ENCODE measurements at places on chromosomes 7 and 10.

DNA sequence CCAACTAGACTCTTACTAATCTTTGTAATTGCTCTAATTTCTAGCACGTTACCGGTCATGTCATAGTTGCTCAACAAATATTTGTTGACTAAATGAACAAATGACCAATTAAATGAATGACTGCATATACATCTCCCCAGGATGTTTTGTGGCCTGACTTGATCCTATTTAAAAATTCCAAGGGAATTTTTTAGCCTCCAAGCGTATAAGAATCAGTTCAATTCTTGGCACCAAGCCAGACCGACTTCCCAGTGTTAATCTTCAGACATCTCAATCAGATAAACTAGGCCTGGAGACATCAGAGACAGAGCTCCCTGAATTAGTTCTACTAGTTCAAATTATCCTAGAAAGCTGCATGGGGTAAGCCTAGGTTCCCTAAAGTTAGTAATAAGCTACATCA lies 96.0 kb downstream of the GSAP start:
- no peak for DNase-seq

DNA sequence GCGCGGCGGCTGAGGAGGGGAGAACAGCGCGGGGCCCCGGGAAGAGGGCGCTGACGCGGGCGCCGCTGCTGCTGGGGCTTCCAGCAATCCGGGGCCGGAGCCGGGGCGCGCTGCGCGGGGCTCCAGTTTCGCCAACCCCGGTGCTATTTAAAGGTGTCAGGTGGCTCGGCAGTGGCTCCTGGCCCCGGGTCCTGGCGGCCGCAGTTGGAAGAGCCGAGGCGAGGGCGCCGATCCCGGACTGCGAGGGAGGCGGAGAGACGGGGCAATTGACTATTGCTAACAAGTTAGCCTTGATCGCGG lies 347 bp downstream of the LBX1 start:
- DNase-seq, result no peak

DNA sequence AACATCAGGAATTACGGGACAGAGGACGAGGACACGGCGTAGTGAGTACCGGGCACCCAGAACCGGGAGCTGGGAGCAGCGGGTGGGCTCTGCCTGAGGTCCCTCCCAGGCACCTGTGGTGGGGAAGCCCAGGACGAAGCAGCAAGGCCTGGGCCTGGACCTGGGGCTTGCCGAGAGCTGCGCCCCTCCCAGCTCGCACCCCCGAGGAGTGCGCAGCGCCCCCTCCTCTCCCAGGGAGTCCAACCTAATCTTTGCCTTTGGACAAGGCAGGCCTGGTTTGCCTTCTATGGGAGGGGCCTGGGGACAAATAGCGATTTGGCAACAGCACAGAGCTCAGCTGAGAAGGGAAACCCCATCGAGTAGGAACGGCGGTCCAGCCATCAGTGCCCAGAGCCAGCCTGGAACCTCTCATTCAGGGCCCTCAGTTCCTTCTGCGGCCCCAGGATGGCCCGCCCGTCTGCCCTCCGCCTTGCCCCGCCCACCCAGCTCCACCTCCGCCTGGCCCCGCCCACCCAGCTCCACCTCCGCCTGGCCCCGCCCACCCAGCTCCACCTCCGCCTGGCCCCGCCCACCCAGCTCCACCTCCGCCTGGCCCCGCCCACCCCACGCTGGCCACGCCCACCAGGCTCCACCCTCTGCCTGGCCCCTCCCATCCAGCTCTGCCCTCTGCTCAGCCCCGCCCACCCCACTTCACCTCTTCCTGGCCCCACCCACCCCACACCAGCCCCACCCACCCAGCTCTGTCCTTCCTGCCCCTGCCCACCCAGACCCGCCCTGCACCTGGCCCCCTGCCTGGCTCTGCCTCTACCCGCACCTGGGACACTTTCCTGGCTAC lies 32.5 kb upstream of the KNDC1 start:
- no peak for DNase-seq

GRCh38 chr10:131746241-131746711 lies 154.5 kb upstream of the PPP2R2D start:
- no peak for DNase-seq

- DNase-seq, result no peak
These were observed 24.6 kb downstream of the MDH2 start for GRCh38 chr7:76072243-76073148.

DNA sequence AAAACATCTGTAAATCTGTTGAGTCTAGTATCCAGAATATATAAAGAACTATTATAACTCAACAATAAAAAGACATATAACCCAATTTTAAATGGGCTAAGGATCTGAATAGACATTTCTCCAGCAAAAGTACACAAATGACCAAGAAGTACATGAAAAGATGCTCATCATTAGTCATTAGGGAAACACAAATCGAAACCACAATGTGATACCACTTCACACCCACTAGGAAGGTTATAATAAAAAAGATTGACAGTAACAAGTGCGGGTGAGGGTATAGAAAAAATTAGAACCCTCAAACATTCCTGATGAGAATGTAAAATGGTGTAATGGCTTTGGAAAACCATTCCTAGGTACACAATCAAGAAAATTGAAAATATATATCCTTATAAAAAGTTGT lies 4.1 kb downstream of the XPNPEP1 start:
- no peak for DNase-seq

DNA sequence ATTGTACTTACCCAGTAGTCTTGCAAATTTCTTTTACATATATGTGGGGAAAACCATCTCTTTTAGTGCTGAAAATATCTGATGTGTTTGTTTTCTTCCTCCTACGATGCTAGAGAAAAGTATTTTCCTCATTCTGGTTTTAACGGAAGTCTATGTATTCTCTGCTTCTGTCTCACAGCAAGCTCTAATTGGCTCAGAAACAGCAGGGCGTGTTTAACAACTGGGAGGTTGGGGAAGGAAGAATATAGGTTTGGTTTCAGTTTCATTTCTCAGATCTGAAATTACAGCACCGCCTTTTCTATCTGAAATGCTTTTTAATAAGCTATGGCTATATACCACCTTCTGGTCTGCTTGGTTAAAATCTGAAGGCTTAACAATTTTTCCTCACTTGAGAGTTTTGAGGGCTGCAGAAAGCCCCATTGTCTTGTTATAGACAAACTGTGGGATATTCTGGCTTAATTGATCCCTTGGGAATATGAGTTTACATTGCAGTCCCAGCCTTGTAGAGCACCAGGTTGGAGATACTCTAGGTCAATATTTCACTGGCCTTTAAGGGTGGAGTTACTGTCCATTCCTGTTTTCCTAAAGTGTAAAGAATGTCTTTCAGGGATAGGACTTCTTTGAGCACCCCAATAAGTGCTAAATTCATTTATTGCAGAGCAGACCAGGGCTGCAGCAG lies at the start of gene SAMD9:
TSS of gene SAMD9 (minus strand) at position 128 of the 679 bp plus-strand sequence. CDS start 11,882 bp downstream, outside the sequence.
- peak; percentile 65 for DNase-seq

GRCh38 chr7:87225696-87226095 lies 6.2 kb upstream of the TMEM243 start:
- DNase-seq, result no peak

- DNase-seq, result no peak
These were observed 8.4 kb downstream of the COL17A1 start for GRCh38 chr10:104077247-104077646.

- no peak for DNase-seq
These were observed 1.4 kb downstream of the DNAJB12 start for GRCh38 chr10:72353028-72353964.

DNA sequence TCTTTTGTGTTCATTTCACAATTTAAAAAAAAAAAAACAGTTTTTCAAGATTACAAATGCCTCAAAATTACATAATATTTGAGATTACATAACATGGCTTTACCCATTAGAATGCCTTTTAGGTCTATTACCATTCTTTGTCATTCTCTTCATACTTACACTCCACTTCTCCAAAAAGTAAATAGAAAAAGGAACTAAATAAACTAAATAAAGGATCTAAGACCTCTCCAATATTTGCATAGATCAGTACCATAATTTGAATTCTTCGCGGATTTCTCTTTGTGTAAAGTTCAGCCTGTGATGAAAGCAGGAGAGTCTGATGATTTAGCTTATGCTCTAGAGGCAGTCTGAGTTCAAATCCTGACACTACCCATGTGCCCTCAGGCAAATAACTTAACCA lies 56.4 kb upstream of the C1GALT1 start:
- no peak for DNase-seq

- DNase-seq, result no peak
These were observed 284.5 kb upstream of the KLF6 start for GRCh38 chr10:4069491-4069890.

GRCh38 chr10:110742801-110743200 lies 98.7 kb downstream of the RBM20 start:
- no peak for DNase-seq

GRCh38 chr10:129960481-129961156 lies 3.5 kb downstream of the EBF3 start:
- DNase-seq, result no peak

DNA sequence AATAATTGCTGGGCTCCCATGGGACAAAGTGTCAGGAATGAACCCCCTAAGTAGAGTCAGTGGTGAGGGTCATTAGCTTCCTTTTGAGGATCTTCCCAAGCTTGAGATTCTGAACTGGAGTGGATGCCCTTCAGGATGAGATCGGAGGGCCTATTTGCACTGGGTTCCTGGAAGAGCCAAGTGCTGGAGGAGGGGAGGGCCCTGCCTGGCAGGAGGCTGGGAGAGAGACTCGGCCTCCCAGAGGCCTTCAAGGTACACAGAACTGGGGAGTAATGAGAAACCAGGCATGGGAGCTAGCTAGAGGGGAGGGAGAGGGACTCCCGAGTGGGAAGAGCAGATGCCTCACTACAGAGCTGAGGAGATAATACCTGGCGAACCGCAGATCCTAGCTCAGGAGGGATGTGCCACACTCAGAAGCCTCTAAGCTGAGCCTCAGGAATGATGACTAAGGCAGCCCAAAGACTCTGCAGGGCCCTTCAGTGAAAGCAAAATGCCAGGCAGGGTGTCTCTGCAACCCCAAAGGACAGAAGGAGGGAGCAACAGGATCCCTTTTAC lies 9.4 kb downstream of the PDAP1 start:
- DNase-seq, result no peak

DNA sequence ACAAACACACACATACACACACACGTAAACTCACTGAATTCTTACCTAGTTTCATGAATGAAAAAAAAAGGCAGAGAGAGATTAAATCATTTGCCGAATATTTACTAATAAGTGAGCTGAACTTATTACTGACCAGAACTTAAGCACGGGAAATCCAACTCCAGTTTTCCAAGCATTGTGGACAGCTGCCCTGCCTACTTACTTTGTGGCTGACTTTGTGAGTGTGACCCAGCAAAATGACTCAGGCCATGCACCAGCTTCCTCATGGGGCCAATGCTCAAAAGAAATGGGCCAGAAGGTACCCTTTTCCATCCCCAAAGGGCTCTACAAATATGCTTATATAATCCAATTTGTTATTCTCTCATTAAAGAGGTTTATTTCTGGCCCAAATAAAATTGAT lies 87.4 kb upstream of the RHOBTB1 start:
- no peak for DNase-seq

DNA sequence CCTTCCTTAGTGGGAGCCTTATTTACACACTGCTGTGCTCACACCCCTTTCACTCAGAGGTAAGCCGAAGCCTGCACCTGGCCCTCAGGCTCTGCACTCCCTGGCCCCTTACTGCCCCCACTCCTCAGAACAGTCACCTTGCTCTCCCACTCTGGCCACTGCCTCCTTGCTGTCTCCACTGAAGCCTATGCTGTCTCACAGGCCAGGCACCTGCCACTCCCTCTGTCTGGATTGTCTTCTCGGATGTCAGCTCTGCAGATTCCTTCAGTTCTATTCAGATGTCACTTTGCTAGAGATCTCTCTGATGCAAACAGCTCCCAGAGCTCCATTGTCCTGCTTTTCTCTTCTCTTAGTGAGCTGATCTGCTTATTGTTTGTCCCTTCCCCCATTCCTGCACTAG lies 390.7 kb downstream of the DPP6 start:
- no peak for DNase-seq

- no peak for DNase-seq
These were observed 55.0 kb upstream of the SHH start for GRCh38 chr7:155867280-155867679.

- DNase-seq, result no peak
These were observed 61.0 kb upstream of the PITRM1 start for GRCh38 chr10:3233486-3233990.

DNA sequence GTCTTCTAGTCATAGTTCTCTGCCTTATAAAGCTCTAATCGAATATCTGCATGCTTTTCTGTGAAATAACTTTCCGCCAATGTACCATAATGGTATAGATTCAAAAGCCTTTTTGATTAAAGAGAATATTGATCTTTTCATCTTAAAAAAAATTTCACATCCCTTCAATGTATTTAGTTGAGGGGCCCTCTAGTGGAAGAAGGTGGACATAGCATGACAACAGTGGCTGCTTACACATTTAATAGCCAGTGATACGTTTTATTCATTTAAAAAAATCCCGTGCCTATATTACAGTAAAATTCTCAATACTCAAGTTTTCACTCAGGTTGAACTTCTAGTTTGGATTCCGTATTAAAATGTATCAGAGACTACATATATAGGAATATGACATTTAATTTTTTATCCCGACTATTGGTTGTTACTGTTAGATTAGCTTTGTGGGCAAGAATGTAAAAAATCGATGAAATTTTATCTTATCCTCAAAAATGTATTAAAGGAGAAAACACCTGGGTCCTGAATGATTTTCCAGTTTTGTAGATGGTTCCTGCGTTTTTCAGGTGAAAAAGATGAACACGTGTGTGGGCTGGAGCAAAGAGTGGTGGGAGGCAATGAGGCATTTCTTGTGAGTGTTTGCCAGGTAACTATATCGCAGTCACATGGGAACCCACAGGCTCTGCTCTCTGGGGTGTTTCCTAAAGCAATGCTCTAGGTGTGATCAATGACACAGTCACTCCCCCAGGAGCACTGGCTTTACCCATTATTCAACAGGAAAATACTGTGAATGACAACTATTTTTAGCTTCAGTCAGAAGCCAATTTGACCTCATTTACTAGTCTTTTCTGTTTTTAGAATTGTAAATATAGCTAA lies 24.1 kb upstream of the PNLIP start:
- DNase-seq, result no peak

DNA sequence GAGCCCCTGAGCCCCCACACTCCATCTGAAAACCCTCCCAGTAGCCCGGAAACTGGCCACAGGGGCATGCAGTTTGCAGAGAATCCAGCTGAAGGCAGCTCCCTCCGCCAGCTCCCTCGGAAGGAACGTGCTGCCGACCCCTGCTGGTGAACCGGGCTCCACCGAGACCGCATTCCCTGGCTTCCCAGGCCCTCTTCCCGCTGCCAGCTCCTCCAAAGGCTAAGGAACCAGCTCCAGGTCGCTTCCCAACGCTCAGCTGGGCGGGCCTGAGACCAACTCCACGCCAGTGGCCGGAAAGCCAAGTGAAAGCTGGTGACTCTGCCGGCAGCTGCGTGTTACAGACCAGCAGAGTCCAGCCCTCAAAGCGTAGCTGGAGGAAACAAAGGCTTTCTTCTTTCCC lies 35.8 kb downstream of the GPER1 start:
- peak; percentile 78 for DNase-seq

- no peak for DNase-seq
These were observed 53.8 kb downstream of the INPP5A start for GRCh38 chr10:132591166-132591971.

DNA sequence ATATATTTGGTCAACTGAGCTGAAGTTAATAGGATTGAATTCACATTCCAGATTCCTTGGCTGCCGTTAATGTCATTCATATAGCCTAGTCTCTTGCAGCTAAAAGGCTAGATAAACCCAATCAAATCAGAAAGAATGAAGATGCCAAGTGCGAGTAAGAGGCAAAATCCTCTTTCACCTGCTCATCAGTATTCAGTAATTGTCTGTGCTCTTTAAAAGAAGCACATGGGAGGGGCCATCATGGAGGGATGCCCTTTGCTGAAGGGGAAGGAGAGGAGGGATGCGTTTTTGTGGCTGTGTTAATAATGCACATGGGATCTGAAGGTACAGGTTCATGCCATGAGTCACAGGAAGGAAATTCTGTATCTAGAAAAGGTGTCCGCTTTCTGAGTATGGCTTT lies 232.2 kb downstream of the TMEM178B start:
- no peak for DNase-seq

Measured in uterus (tissue), 4 donors.